ENCODE measurements at places on chromosomes 16 and 17. TPM values are rescaled to one million over a fixed set of nuclear protein-coding genes. Genes with fewer than 3 reads are reported as not detected.

Gene TBX21
- total RNA-seq = not detected

Gene AGRP
- total RNA-seq = 0.44 TPM

Gene KRT10
- 40.2 TPM for total RNA-seq

Gene KCNG4
- 0.24 TPM for total RNA-seq

Gene CLEC18C
- 1.7 TPM for total RNA-seq

Gene SSTR5
- total RNA-seq = not detected

Gene GLP2R
- total RNA-seq = not detected

Gene SP2
- 5.3 TPM for total RNA-seq

Gene SLC16A5
- not detected for total RNA-seq

DNA sequence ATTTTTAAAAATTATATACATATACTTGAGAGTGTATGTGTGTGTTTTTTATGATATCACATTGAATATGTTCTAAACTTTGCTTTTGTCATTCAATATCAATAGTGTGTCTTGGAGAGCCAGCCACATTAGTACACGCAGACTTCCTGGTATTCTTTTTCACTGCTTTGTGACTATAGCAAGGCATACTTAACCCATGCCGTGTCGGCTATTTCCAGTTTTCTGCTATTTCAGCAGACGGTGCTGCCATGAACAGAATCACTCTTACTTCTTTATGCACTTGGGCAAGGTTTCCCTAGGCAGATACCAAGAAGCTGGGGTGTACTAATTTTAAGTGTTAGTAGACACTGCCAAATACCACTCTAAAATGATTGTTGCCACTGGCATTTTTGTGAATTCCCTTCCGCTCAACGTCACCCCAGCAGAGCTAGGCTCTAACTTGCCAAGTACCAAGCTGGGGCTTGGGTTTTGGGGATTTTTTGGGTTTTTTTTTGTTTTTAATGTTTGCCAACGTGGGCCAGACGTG is 134.9 kb downstream of the SOCS1 start:
- ATAC-seq = no peak

DNA sequence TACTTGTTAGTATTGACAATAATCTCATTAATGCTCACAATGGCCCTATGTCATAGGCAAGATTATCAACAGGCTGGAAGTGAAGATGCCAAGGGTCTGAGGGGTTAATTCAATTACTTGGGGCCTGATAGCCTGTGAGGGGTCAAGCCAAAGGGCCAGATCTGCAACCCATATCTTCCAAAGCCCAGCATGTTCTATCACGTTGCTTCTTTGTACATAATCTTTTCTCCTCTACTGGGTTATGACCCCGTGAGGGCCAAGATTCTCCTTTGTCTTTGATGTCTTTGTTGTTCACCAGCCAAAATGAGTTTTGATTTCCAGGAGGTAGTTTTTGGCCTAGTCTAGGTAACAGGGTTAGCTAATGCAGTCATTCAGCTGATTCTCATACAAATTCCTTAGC is 347.2 kb downstream of the UTP18 start:
- ATAC-seq = no peak

DNA sequence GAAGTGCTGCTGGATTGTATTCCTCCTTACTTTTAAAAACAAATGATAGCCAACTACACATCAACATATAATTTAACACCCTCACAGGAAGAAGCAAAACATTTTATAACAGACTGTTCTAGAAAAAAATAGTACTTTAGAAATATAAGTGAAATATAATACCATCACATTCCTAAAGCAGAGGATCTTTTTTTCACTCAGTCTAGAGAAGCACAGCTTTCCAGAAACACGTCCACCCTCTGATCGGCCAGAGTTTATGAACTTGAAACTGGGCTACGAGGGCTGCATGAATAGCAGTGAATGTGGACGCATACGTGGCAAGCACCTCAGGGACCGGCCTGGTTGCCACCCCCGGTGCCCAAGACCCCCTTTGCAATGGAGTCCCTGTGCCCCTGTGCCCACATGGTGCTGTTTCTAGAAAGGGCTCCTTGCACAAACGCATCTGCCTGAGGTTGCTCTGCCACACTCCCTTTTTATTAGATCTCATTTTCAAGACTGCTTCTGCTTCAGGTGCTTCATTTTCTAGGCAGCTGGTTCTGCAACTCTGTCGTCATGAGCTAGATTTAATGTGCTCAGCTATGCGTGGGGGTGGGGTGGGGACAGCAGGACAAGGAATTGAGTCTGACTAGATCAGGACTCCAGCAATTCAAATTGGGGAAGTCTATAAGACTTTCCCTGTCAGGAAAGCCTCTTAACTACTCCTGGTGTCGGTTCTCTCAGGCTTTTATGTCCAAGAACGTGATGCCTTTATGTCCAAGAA is 29.1 kb upstream of the ERN1 start:
- no peak for ATAC-seq

GRCh38 chr17:77107506-77108433 is 33.0 kb upstream of the SEC14L1 start:
- ATAC-seq = no peak

DNA sequence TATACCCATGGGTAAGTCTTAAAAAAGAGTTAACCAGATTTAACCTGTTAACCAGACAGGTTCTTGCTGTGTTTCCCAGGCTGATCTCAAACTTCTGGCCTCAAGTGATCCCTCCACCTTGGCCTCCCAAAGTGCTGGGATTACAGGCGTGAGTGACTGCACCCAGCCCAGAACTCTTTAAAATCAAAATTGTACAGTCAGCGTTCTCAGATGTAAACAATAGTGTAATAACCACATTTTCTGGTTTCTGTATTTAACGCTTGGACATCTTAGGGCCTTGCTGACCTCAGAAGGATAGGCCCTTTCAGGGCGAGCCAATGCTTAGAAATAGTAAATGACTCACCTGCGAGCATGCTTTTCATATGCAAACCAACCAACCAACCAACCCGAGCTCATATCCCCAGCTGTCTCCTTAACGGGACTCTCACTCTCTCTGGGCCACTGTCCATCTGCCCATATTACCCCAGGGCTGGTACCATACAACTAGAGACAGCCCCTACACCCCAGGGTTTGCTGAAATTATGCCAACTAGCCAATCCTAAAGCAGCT is 415.0 kb upstream of the XYLT1 start:
- ATAC-seq = peak; percentile 59

DNA sequence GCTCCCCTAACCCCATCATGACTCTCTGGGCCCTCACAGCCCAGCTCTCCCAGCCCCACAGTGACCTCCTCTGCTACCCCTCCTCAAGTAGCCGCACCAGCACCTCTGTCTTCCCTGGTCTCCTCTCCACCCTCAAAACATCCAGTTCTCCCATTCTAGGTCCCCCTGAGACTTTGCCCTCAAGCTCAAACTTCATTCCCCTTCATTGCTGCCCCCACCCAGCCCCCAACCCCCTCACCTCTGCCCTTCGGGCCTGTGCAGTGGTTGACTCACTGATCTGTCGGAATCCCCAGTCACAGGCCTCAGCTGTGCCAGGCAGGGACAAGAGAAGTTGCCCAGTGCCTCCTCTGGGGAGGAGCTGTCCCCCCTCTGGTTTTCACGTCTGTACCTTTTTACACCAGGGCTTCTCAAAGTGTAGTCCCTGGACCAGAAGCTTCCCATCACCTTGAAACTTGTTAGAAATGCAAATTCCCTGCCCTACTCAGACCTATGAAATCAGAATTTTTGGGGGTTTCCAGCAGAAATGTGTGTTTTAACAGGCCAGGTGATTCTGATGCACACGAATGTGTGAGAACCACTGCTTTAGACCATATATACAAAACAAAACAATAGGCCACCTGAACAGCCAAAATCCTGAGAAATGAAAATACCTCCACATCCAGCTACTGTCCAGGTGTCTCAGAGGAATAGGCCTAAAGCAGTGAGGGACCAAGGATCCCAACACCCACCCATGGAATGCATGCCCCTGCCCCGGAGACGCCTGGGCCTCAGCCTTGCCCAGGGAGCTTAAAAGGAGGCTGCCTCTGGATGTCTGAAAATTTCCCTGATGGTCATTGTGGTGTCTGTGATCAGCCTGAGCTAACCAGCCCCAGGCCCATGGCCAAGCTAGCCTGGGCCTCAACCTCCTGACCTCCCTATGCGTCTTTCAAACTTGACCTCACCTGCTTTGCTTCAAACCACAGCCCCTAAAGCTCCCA is 853 bp upstream of the DOK4 start:
- no peak for ATAC-seq

- ATAC-seq = no peak
Measured at GRCh38 chr17:58487589-58488427, at the start of gene HSF5. TSS of gene HSF5 (minus strand) at chr17:58488408. CDS start at chr17:58488274, 134 bp downstream.

DNA sequence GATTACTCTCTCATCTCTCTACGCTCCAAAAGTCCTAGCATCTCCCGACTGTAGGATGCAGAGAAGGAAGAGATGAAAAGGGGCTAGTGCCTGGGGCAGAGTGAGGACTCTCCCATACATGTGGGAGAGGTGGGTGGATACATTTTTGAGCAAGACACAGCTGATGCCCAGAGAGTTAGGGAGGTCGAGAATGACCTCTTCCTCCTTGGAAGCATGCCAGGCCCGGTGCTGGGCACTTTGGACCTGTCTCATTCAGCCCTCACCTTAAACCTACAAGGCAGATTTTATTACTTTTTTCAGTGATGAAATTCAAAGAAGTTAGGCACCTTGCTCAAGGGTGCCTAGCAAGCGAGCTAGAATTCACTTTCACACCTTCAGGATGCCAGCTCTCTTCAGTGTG is 38.2 kb downstream of the WSCD1 start:
- no peak for ATAC-seq

GRCh38 chr17:17412326-17412725 is 64.5 kb upstream of the MED9 start:
- ATAC-seq = no peak

GRCh38 chr17:77370586-77370985 is 229.8 kb downstream of the SEC14L1 start:
- no peak for ATAC-seq

GRCh38 chr17:31645351-31645750 is 213.7 kb downstream of the COPRS start:
- no peak for ATAC-seq

- no peak for ATAC-seq
Measured at GRCh38 chr17:80119271-80119791, 17.9 kb downstream of the GAA start.

DNA sequence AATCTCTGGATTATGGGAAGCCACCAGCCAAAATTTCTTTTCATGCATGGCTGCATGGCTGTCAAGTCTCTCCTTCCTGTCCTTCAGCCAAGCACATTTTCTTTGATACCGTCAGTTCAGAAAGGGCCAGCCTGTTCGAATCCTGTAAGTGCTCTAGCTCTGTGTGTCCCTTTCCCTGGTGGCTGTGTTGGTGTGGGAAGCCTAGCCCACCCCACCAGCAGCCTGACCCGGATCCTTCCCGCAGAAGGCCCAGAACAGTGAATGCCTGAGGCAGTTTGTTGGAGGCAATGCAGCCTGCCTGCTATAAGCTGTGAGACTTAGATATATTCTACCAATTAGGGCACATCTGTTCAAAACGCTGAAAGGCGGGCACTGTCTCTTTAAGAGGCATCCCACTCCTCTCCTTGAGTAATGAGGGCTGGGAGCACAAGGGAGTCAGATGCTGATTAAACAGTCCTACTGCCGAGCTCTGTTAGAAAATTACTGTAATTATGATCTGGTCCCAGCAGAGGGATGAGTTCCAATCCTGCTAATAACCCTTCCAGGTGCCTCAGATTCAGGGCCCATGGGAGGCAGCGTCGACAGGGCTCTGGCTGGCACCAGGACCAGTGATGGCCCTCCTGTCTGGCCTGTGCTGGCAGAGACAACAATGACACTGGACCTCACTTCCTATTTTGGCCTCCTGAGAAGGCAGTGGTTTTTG is 18.4 kb downstream of the SNX11 start:
- ATAC-seq = no peak

GRCh38 chr17:60039847-60040442 is 38.8 kb downstream of the HEATR6 start:
- ATAC-seq = no peak

DNA sequence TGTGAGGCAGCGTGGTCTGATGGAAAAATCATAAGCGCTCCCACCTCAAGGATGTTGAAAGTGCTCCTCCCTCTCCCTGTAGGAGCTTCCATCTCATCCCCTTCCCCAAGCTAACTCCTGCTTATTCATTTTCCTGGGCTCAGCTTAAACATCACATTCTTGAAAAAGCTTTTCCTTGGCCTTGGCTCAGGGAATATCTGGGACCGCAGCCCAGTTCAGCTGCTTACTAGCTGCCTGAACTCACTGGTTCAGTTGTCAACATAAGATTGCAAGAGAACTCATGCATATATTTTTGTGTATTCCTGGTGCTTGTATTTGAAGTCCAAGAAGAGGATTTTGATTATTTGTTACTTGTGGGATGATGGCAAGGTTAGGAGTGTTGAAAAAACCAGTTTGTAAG is 91.5 kb downstream of the UTP18 start:
- no peak for ATAC-seq

DNA sequence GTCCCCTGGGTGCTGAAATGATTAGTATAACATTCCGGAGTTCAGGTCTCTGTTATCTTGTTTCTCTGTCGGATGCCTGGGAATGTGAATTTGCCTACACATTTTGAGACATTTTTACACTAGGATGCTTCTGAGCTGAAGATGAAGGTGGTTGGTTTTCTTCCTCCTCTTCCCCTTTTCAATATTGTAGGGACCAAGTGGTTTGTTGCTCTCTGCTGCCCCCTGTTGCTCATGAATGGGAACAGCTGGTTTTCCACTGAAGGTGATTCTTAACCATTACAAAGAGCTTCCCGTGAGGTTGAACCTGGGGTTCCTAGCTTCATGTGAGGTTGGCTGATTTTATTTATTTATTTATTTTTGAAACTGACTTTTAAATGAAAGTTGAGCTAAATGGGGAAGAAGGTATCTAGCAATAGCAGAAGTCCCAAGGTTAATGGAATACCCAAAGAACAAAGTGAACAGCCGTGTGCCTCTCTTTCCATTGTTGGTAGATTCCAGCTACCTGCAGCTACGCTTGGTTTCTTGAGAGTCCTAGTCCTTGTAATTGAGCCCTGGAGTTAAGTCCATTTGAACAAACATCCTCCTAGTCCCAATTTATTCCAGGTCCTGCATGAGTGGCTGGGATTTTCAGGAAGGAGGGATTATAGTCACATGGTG is 983.9 kb upstream of the EEF2KMT start:
- peak; percentile 51 for ATAC-seq

- no peak for ATAC-seq
Measured at GRCh38 chr16:13300066-13300840, 398.9 kb downstream of the SHISA9 start.

DNA sequence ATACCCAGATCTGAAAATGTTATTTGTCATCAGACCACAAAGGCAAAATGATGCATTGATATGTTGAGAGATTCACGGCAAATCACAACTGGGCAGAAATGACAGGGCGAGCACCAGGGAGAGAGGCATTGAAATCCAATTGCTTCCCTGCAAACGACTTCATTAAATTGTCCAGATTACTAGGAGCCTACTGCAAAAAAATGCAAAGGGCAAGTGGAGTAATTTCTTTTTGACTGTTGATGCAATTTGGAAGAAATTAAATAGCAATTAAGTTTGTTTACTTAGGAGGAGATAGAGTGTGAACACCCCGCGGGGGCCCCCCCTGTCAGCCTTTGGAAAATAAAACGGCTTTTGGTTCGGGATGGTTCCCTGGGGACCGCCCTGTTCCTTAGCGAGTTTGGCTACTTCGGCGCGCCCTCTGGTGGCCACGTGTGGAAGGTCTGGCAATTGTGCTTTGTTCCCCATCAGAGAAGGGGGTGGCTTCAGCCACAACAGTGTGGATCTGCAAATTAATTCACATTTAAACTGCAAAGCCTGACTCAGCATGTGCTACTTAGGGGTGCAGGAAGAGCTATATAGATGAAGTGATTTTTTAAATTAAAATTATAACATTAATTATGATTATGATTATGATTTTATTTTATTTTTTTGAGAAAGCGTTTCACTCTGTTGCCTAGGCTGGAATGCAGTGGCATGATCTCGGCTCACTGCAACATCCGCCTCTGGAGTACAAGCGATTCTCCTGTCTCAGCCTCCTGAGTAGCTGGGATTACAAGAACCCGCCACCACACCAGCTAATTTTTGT is 14.5 kb upstream of the TMC7 start:
- ATAC-seq = peak; percentile 97
